ENCODE measurements at places on chromosomes 6 and 20.

DNA sequence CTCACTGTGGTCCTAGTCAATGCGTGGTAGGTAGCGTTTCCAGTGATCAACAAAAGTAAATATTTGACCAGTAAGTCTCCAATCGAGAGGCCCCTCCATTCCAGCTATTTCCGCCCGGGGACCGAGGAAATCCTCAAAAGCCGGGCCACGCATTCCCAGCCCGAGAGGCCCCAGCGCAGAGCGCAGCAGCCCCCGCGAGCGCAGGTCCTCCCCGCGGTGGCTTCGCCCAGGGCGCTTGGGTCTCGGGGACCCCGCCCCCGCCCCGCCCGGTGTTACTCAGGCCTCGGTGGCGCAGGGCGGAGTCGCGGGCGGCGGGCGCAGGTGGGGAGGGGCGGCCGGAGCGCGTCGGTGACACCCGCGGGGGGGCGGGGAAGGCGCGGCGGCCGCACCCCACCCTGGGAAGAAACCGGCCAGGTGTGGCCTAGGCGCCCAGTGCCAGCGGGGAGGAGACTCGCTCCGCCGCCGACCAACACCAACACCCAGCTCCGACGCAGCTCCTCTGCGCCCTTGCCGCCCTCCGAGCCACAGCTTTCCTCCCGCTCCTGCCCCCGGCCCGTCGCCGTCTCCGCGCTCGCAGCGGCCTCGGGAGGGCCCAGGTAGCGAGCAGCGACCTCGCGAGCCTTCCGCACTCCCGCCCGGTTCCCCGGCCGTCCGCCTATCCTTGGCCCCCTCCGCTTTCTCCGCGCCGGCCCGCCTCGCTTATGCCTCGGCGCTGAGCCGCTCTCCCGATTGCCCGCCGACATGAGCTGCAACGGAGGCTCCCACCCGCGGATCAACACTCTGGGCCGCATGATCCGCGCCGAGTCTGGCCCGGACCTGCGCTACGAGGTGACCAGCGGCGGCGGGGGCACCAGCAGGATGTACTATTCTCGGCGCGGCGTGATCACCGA lies at the start of gene DSP:
Gene DSP (plus strand): TSS at position 497 of the 890 bp plus-strand sequence. CDS start 245 bp downstream, at position 742.
- peak; percentile 86 for DNase-seq

GRCh38 chr6:133705731-133706130 lies 183.2 kb upstream of the TCF21 start:
- DNase-seq: no peak

GRCh38 chr20:14657266-14658005 lies 320.0 kb upstream of the FLRT3 start:
- no peak for DNase-seq

DNA sequence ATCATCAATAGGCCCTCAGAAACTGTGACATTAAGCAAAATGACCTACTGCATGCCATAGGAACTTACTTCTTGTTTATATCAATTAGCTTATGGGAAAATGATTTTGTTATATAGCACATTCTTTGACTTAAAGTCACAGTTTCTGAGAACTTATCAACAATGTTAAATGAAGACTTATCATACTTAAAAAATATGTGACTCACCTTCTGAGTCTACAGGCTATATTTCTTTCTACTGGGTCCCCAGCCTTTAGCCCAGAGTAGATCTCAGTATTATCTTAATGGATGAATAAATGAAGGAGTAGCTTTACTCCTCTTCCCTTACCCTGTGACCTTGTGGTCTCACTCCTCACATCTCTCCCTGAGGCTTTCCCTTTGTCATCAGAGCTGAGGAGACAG lies 180.2 kb downstream of the MAFB start:
- no peak for DNase-seq

DNA sequence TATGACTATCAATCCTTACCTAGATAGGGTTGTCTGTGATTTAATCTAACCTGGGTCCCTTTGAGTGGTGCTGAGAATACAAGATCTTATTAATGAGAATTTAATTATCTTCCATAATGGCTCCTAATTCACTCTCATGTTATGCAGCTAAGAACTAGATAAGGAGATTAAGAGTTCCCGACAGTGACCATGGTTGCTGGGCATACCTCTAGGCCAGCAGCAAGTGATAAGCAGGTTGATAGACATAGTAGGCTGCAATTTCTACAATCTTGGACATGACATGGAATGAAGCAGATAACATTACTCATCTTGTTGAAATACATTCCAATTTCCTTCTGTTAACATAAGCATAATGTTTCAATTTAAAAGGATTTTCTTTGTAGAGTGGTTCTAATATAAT lies 27.1 kb downstream of the SPACA1 start:
- no peak for DNase-seq

- DNase-seq: no peak
Measured at GRCh38 chr6:78593898-78594667, 273.3 kb upstream of the IRAK1BP1 start.

- no peak for DNase-seq
Measured at GRCh38 chr20:51423810-51424209, 118.7 kb downstream of the NFATC2 start.

GRCh38 chr6:168608113-168608400 lies 167.1 kb downstream of the SMOC2 start:
- DNase-seq: no peak

GRCh38 chr20:40811660-40812414 lies 122.8 kb upstream of the MAFB start:
- no peak for DNase-seq

GRCh38 chr20:36871640-36872570 lies 4.0 kb upstream of the TLDC2 start:
- no peak for DNase-seq

DNA sequence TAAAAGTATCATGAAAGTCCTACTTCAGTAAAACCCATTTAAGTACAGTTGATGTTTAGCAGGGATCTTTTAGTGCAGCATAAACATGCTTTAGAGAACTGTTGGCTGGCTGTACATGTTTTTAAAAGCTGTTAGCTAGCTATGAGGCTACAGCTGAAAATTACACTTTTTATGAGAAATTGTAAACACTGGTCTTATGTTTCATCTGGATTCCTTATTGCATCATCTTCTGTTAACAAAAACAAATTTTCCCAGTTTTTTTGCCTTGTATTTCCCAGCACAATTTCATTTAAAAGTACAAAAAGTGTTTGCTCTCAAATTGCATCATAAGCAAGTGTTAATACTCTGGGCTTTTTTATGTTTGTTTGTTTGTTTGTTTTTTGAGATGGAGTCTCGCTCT lies 18.3 kb upstream of the HLA-E start:
- no peak for DNase-seq

GRCh38 chr20:36754656-36755222 lies 8.8 kb upstream of the NDRG3 start:
- DNase-seq: peak; percentile 68

GRCh38 chr20:2005831-2006426 lies 12.1 kb upstream of the PDYN start:
- peak; percentile 61 for DNase-seq

DNA sequence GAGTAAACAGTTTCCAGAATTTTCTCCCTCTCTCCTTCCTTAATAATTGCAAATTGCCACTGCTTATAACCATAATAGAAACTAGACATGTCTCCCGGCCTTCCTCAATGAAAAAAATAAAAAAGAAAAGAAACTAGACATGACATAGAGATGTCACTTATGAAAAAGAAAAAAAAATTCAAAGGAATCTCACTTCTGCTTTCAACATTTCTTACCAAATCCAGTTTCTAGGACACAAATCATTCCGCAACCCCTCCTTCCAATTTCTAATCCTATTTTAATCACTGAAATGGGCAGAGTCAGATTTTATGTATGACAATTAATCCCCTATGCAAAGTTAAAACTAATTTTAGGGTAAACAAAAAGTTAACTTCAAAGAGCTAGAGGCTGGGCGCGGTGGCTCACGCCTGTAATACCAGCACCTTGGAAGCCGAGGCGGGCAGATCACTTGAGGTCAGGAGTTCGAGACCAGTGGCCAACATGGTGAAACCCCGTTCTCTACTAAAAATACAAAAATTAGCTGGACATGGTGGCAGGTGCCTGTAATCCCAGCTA lies 40.1 kb upstream of the EEF1A1 start:
- no peak for DNase-seq

DNA sequence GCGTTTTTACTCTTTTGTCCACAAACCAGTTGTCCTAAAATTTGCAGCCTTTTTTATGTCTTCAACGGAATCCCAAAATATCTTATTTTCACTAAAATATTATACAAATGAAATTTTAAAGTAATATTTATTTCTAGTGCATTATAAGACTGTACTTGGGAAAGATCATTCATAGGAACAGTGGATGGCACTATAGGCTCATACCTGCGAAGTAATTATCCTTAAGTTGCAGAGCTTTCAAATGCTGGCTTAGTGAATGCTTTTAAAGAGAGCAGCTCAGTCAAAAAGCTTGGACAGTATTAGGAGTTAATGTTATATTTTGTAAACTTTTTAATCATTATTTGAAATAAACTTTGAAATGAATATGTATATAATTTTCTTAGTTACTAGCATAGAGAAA lies 254.9 kb downstream of the CDKAL1 start:
- no peak for DNase-seq

- DNase-seq: peak; percentile 91
Measured at GRCh38 chr6:144285798-144286502, 815 bp downstream of the UTRN start.

GRCh38 chr6:107870381-107870780 lies 46.3 kb upstream of the SCML4 start:
- DNase-seq: no peak

GRCh38 chr6:17871189-17871519 lies 116.3 kb downstream of the KIF13A start:
- DNase-seq: no peak

- DNase-seq: no peak
Measured at GRCh38 chr6:89010825-89011224, 47.4 kb upstream of the RNGTT start.

- no peak for DNase-seq
Measured at GRCh38 chr20:45788351-45788750, 3.3 kb downstream of the WFDC3 start.

DNA sequence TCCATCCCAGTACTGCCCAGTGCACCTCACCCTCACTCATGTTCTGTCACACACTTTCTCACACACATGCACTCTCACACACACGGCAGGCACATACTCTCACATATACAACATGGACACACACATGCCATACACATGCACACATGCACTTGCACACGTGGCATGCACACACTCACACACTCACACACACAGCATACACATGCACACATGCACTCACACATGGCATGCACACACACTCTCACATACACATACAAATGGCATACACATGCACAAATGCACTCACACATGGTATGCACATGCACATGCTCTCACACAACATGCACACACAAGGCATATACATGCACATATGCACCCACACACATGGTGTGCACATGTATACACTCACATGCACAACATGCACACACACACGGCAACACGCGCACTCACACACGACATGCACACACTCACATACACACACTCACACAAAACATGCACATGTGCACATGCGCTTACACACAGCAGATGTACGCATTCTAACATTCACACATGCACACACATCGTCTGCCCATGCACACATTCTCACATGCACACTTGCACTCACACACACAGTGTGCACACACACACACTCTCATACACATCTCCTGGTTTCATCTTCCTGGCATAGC lies 131.7 kb upstream of the THBS2 start:
- DNase-seq: no peak

GRCh38 chr6:152071843-152072242 lies 264.4 kb downstream of the ESR1 start:
- DNase-seq: no peak

GRCh38 chr6:139490482-139490881 lies 116.0 kb upstream of the CITED2 start:
- DNase-seq: no peak

DNA sequence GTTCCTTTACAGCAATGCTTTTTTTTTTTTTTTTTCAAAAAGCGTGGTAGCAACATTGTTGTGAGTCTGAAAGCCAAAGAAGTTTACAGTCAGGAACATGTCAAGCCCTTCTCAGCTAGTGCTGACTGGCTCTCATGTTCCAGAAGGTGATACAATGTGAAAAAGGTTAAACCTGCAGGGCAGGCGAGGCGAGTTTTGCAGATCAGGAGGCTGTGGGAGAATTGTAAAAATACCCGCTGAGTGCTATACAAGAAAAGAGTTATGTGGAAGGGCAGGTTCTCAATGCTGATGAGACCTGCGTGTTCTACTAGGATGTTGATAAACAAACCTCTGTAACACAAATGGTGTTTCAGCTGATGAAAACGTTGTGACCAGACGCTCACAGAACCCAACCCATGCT lies 30.9 kb upstream of the RPP40 start:
- DNase-seq: no peak

GRCh38 chr6:12735786-12736185 lies 19.2 kb downstream of the PHACTR1 start:
- DNase-seq: no peak

GRCh38 chr6:152112491-152113261 lies 305.2 kb downstream of the ESR1 start:
- no peak for DNase-seq

DNA sequence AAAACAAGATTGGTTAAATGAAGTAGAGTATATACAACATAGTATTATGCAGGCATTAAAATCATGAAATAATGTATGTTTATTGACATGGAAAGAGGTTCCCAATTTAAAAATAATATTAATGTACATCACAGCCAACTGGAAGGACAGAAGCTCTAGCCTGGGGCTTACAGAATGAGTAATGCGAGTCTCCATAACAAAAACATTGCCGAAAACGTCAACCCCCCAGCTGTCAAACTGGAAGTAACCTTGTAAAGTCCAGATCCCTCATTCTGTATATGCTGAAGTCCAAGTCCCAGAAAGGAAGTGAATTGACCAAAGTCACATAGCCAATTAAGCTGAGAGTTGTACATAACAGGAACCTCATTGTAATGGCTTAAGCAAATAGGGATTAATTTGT lies 128.7 kb upstream of the ECI2 start:
- no peak for DNase-seq

DNA sequence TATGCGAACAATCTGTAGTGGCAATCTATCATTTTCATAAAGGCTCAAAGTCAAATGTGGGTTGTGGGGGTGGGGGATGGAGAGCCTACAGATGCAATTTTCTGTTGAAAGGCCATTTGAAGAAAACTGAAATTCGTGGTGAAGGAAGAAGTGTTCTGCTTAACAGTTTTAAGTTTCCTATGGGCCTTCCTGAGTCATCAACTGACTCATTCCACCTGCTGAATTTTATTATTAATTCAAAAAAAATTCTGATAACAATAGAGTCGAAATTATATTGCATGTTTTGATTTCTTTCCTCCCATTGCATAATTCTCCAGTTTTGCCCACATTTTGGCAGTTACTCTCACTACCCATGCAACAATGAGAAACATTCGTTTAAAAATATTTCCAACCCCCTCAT lies 622.3 kb upstream of the ARID1B start:
- DNase-seq: no peak

- DNase-seq: no peak
Measured at GRCh38 chr20:11032611-11033010, 358.8 kb upstream of the JAG1 start.

GRCh38 chr6:17450832-17451231 lies 57.4 kb downstream of the CAP2 start:
- DNase-seq: no peak
